T-helper 17 cell (primary cell): ENCODE measurements at places on chromosomes 1 and 21. TPM values are rescaled to one million over a fixed set of nuclear protein-coding genes. Genes with fewer than 3 reads are reported as not detected.

GRCh38 chr21:29007135-29007534, 12.0 kb downstream of the RWDD2B start:
- DNase-seq, result no peak

Gene ZNF684
- 4.7 TPM for total RNA-seq

GRCh38 chr1:22918644-22919043, 54.0 kb downstream of the LACTBL1 start:
- DNase-seq, result no peak

Gene RAB13
- 0.40 TPM for total RNA-seq

- no peak for DNase-seq
Measured at GRCh38 chr1:53543130-53543777, 84.1 kb downstream of the DMRTB1 start.

- DNase-seq, result no peak
Measured at GRCh38 chr21:42388740-42389448, 7.0 kb downstream of the TMPRSS3 start.

DNA sequence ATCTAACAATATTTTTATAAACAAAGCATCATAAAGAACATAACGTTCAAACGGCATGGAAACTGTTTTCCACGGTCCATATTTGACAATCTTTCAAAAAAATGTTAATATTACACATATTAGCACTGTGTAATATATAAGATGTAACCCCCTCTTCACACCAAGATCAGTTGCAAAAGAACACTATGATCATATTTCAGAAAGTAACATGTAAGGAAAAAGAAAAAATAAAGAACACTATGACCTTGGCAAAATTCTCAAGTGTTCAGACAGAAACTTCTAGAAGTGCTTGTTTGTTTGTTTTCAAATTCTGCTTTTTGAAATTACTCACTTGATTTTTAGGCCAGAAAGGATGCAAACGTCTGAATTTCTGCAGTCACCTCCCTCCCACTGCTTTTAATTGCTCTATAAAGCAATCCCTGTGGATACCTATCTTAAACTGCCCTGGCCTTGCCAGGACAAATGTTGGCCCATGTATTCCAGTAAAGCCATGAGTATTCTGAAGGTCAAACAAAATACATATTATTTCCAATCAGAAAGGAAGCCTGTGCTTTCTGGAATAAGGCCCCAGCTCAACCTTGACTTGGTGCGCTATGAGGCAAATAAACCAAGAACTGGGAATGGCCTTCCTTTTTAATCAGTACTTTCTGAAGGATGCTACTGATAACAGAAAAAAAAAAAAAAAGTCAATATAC, 68.6 kb downstream of the TGFBR3 start:
- DNase-seq, result no peak

GRCh38 chr1:6614019-6614928, 743 bp downstream of the PHF13 start:
- DNase-seq, result peak; percentile 61

DNA sequence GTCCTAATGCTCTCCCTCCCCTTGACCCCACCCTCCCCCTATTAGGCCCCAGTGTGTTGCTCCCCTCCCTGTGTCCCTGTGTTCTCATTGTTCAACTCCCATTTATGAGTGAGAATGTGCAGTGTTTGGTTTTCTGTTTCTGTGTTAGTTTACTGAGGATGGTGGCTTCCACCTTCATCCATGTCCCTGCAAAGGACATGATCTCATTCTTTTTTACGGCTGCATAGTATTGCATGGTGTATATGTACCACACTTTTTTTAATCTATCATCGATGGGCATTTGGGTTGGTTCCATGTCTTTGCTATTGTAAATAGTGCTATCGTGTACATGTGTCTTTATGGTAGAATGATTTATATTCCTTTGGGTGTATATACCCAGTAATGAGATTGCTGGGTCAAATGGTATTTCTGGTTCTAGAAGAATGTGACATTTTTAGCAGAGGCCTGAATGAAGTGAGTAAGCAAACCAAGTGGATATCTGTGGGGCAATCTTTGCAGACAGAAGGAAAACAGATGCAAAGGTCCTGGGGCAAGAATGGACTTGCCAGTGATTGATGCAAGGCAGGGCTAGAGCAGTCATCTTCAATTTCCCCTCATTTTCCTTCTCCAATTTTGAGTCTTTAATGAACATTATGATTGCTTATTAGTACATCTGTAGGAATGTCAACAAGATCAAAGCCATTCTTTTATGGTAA, 50.2 kb downstream of the UBE4B start:
- DNase-seq, result no peak

- no peak for DNase-seq
Measured at GRCh38 chr1:42753070-42753469, 13.0 kb upstream of the CLDN19 start.

DNA sequence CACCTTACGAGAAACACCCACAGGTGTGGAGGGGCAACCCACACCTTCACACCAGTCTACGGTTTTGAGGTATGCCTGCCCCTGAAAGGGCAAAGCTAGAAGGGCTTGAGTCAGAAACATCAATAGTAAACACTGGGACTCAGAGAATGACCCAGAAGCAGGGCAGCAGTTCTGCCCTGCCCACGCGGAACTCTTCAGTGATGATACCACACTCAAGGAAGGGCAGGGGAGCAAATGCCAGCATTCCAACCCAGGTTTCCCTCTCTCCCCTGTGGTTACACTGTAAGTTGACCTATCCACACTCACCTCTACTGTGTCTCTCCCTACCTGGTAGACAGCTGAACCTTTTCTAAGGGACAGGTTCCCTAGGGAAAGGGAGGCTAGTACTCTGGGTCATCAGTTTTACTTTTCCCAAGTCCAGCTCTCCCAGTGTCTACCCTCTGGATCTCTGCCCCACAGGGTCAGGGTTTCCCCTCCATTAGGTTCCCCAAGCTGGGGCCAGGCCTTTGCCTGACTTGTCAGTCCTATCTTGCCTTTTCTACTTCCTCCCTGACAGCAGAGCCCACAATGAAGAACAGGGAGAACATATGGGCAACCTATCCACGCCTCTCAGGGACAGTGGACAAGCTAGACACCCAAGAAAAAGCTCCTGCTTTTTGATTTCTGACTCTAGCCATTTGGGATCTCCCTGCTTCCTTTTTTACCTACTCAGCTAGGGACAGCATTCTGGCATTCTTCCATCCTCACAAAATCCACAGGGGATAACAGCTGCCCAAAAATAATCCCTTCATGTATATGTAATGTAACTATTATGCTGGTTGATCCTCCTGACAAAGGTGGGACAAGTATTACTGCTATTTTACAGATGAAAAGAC, 3.0 kb downstream of the F11R start:
- no peak for DNase-seq

GRCh38 chr1:109605381-109605780, 14.0 kb downstream of the GNAT2 start:
- no peak for DNase-seq

GRCh38 chr21:25862112-25862511, 127.3 kb downstream of the GABPA start:
- no peak for DNase-seq

DNA sequence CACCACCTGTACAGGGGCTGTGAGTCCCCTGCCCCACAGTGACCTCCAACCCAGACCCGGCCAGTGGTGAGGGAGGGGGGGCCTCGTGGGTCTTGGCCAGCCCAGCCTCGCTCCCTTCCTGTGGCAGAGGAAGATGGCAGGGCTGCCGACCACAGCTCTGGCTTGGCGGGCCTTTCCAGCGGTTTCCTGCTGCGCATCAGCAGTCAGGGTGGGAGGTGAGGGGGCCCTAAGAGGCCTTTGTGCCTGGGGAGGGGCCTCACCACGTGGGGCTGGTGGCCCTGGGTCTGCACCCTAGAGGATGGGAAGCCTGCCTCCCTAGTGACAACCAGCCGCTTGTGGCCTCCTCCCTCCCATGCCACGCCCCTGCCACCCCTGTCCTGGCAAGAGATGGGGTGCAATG, 72.6 kb upstream of the ARHGEF16 start:
- no peak for DNase-seq

DNA sequence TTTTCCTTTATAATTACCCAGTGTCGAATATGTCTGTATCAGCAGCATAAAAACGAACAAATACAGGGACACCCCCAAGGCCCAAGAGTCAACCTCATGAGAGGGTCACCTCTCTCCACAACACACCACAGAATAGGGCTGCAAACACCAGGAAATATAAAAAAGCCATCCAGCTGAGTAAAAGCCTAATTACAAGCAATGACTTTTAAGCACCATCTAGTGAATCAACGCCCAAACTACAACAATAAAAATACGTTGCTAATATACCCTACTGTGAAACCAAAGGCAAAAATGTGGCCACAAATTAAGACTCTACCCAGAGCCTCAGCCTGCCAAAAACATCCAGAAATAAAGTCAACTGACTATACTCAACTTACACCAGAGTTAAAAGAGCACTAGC, 817.9 kb upstream of the NEGR1 start:
- DNase-seq, result no peak

GRCh38 chr1:233710031-233710430, 96.1 kb downstream of the KCNK1 start:
- no peak for DNase-seq

Gene SLC35F3
- total RNA-seq, result not detected

Gene VPS26C
- 45.8 TPM for total RNA-seq

DNA sequence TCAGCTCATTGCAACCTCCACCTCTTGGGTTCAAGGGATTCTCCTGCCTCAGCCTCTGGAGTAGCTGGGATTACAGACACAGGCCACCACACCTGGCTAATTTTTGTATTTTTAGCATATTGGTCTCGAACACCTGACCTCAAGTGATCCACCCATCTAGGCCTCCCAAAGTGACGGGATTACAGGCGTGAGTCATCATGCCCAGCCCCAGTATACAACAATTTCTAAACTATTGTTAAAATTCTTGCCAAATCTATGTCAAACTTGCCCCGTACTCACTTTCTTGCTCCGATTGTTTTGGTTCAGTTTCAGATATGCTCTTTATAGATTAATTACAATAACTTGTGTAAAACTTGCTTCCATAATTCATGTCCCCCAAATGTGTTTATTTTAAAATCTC, 4.1 kb downstream of the RGS18 start:
- no peak for DNase-seq

DNA sequence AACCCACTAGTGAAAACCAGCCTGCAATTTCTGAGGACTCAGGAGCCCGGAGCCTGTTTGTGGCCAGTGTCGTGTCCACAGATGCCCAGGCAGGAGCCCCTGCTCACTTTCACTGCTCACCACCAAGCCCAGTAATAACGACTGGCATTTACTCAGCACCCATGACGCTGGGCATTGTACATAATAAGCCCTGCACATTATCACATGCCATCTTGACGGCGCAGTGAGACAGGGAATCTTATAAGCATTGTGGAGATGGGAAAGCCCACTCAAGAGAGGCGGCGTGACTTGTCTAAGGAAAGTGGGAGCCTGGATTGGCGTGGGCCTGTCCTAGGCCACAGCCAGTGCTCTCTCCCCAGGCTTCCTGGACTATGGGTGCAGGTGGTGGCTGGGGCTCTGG, 28.8 kb upstream of the PEF1 start:
- DNase-seq, result no peak

GRCh38 chr1:76302711-76303339, 228.3 kb downstream of the ST6GALNAC3 start:
- DNase-seq, result no peak

- no peak for DNase-seq
Measured at GRCh38 chr1:90613371-90613770, 103.7 kb downstream of the BARHL2 start.

GRCh38 chr1:51168936-51169335, 66.9 kb downstream of the C1orf185 start:
- DNase-seq, result no peak

- DNase-seq, result no peak
Measured at GRCh38 chr1:113041569-113042284, 31.3 kb upstream of the LRIG2 start.

DNA sequence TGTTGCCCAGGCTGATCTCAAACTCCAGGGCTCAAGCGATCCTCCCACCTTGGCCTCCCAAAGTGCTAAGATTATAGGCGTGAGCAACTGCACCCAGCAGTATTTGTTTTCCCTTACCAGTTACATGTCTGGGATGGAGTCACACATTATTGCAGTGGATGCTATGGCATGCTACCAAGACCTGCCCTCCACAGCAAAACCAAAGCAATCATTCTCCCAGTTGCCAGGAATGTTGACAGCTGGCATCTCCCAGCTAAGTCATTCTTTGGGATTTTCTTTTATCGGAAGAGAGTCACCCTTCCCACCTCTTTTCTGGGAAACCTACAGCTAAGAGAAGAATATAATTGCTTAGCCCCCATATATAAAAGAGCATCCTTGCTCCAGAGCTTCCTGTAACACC, 49.4 kb upstream of the RGS7 start:
- no peak for DNase-seq

Gene GUCA2B
- total RNA-seq, result not detected

Gene LPAR3
- 2.1 TPM for total RNA-seq

DNA sequence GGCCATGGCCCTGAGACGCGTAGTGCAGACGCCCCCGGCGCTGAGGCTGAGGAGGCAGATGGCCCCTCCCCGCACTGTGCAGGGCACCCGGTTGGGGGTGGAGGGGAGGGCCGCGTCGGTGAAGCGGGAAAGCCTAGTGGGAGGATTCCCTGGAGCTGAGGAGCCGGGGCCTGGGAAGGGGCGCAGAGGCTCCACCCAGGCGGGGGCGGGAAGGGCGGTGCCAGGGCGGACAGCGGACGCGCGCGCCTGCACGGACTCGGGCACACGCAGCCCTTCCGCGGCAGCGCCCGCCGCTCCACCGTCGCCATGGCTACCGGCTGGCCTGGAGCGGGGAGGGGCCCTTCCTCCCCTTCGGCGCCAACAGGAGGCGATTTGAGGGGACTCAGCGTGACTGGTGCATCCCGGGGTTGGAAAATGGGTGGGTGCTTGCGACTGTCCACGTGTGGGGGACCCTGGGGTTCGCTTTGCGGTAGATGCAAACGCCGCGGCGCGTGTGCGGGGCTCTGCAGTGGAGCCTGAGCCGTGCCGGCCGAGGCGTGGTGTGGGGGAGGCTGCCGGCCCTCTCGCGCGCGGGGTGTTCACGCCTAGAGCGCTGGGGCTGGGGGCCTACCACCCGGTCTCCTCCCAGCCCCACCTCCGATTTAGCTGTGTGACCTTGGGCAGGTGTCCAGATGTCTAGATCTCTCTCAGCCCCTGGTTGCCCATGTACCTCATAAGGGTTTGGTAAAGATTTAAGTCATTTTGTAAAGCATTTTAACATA, 35.1 kb downstream of the PTPRF start:
- DNase-seq, result peak; percentile 27
